ENCODE measurements at places on chromosomes 5 and 9. TPM values are rescaled to one million over a fixed set of nuclear protein-coding genes. Genes with fewer than 3 reads are reported as not detected.

DNA sequence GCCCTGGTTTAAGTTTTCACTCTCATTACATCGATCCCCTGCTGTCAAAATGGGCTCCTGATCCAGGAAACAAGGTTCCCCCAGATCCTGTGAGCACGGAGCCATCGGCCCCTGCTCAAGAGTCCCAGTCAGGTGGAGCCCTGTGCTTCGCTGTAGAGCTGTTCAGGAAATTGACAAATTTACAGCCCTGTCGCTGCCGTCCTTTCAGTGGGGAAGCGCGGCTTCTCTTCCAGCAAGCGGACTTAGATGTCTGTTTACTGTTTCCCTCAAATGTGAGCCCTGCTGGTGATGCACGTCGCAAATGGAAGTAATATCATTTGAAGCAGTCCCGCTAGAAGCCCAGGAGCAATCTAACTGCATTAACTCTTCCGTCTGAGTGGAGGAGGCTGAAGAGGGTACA lies 760.9 kb upstream of the WWC1 start:
- no peaks in the 10 kb centered on the region for H3K4me1 ChIP-seq
- DNase-seq, result no peak
- H3K36me3 ChIP-seq, result no peaks in the 10 kb centered on the region
- H3K27ac ChIP-seq, result no peak overlapping the region

DNA sequence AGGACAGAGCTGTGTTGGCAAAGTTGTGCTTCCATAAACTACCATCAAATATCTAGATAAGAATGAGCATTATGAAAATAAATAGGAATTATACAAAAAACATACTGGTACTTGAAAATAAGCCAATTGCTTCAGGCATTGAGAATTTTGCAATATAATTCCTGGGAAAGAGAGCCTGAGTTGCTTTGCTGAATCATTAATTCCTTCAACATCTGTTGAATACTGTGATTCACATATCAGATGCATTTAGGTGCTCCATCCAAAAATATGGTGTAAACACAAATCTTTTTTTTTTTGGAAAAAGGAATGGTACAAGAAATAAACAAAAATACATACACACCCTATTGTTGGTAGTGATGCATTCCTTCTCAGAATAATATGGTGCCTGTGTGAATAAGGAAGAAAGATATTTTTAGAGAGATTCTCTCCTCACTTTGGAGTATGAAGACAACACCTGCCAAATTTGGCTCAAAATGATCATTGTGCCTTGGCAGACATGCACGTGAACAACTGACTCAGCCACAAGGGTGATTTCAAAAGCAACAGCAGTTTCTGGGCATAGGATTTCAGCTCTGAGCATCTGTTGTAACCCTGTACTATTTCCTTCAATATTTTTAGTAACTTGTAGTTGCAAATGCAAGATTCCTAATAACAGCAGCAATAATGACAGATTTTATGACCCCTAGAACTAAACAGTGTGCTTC lies 96.7 kb downstream of the CAVIN4 start:
- H3K27me3 ChIP-seq, result no peaks in the 10 kb centered on the region
- DNase-seq, result no peak
- H3K4me3 ChIP-seq, result no peak overlapping the region
- H3K36me3 ChIP-seq, result no peaks in the 10 kb centered on the region
- no peaks in the 10 kb centered on the region for H3K4me1 ChIP-seq
- H3K27ac ChIP-seq, result no peak overlapping the region

- no peaks in the 10 kb centered on the region for H3K36me3 ChIP-seq
- peaks cover 4% of the 10 kb centered on the region for H3K4me1 ChIP-seq
- DNase-seq, result no peak
Observed at GRCh38 chr5:178328826-178329730, 96.5 kb upstream of the PHYKPL start.

DNA sequence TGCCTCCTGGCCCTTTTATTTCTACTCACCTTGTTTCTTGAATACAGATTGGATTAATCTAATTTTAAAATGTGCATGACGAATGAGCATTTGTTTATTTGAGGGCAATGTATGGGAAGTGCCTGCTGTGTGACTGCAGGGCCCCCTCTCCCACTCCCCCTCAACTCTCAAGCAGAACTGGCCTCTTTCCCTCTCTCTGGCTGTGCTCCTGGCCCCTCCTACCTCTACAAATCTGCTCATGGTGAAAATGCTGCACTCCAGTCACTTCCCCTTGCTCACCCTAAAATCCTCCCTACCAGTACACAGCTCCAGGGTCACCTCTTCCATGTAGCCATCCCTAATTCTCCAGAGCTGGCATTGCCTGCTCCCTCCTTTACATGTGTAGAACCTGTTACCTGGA lies 17.2 kb upstream of the NDST1 start:
- H3K4me3 ChIP-seq, result no peak overlapping the region
- no peaks in the 10 kb centered on the region for H3K36me3 ChIP-seq
- H3K4me1 ChIP-seq, result peaks cover 5% of the 10 kb centered on the region
- no peak overlapping the region for H3K27ac ChIP-seq

DNA sequence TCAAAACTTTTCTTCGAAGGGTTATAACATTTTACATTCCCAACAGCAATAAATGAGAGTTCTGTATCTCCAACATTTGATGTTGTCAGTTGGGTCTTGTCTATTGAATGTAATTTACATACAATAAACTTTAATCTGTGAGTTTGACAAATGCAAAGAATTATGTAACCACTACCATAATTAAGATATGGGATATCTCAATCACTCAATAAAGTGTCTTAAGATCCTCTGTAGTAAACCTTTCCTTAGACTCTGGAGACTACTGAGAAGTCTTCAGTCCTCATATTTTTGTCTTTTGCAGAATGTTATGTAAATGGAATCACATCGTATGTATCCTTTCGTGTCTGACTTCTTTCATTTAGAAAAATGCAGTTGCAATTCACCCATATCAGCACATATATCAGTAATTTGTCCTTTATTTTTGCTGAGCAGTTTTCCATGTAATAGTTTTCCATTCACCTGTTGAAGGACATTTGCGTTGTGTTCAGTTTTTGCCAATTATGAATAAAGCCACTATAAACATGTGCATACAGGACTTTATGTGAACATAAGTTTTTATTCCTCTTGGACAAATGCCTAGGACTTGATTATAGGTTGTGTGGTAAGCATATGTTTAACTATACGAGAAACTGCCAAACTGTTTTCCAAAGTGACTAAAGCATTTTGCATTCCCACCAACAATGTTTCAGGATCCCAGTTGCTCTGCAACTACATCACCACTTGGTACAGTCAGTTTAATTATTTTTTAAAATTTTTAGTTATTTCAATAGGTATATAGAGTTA lies 784.6 kb upstream of the ZNF608 start:
- H3K4me1 ChIP-seq, result no peaks in the 10 kb centered on the region
- no peak overlapping the region for H3K27ac ChIP-seq
- no peak for DNase-seq
- no peaks in the 10 kb centered on the region for H3K27me3 ChIP-seq
- H3K36me3 ChIP-seq, result no peaks in the 10 kb centered on the region

GRCh38 chr5:95075111-95075510 lies 209.8 kb downstream of the MCTP1 start:
- no peak overlapping the region for H3K4me3 ChIP-seq
- H3K4me1 ChIP-seq, result no peaks in the 10 kb centered on the region
- no peaks in the 10 kb centered on the region for H3K36me3 ChIP-seq
- no peak overlapping the region for H3K27ac ChIP-seq

- peaks cover 5% of the 10 kb centered on the region for H3K27me3 ChIP-seq
- no peak overlapping the region for H3K4me3 ChIP-seq
- H3K36me3 ChIP-seq, result no peaks in the 10 kb centered on the region
- no peak for DNase-seq
- H3K27ac ChIP-seq, result no peak overlapping the region
Observed at GRCh38 chr9:123287639-123288038, 19.3 kb upstream of the STRBP start.

DNA sequence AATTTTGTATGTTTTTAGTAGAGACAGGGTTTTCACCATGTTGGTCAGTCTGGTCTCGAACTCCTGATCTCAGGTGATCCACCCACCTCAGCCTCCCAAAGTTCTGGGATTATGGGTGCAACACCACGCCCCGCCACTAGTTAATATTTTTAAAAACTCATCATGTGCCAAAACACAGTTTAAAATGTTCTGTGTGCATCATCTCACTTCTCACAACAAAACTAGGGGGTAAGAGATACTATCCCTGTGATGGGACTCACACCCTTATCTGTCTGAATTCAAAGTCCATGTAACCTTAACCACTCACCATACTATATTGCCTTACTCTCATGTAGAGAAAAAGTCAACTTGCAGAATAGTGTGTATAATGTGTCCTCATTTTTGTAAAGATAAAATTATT lies 2.6 kb downstream of the PKD2L2 start:
- no peak overlapping the region for H3K4me3 ChIP-seq
- peaks cover 13% of the 10 kb centered on the region for H3K4me1 ChIP-seq
- peaks cover 4% of the 10 kb centered on the region for H3K27me3 ChIP-seq
- no peaks in the 10 kb centered on the region for H3K36me3 ChIP-seq

- no peak for DNase-seq
- H3K27me3 ChIP-seq, result peaks cover 3% of the 10 kb centered on the region
- no peaks in the 10 kb centered on the region for H3K4me1 ChIP-seq
- H3K36me3 ChIP-seq, result no peaks in the 10 kb centered on the region
- H3K27ac ChIP-seq, result no peak overlapping the region
Observed at GRCh38 chr5:171639205-171639621, 146.4 kb upstream of the SMIM23 start.

DNA sequence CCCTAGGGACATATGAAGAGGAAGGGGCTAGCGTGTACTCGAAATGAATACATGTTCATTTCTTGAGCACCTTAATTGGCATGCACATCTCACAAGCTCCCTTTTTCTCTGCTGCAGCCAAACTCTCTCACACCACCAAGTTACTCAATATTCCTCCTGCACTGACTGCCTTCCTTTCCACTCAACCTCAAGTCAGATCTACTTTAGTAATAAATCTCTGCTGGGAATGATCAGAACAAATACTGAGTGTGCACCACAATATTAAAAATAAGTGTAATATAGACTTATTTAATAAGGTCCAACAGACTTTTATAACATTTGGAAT lies 995.8 kb upstream of the WWC1 start:
- no peaks in the 10 kb centered on the region for H3K36me3 ChIP-seq
- no peaks in the 10 kb centered on the region for H3K27me3 ChIP-seq
- H3K4me1 ChIP-seq, result no peaks in the 10 kb centered on the region

- H3K4me3 ChIP-seq, result no peak overlapping the region
- no peak for DNase-seq
- no peaks in the 10 kb centered on the region for H3K36me3 ChIP-seq
- H3K27ac ChIP-seq, result no peak overlapping the region
Observed at GRCh38 chr5:44538797-44539601, 149.8 kb upstream of the FGF10 start.

DNA sequence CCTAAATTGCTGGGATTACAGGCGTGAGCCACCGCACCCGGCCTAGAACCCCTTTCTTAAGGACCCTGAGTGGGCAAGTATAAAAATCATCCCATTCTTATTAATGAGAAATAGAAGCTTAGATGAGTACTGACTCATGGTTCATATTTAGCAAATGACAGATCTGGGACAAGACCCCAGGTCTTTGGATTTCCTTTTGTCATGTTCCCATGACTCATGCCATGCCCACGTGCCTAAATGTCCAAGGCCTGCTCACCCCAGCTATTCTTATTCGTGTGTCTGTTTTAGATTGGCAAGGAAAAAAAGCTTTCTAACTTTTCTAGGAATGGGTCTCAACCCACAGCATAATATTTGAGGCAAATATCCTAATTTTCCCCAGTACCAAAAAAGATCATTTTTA lies 57.7 kb upstream of the RPS23 start:
- no peak overlapping the region for H3K4me3 ChIP-seq
- peaks cover 9% of the 10 kb centered on the region for H3K27me3 ChIP-seq
- DNase-seq, result no peak

DNA sequence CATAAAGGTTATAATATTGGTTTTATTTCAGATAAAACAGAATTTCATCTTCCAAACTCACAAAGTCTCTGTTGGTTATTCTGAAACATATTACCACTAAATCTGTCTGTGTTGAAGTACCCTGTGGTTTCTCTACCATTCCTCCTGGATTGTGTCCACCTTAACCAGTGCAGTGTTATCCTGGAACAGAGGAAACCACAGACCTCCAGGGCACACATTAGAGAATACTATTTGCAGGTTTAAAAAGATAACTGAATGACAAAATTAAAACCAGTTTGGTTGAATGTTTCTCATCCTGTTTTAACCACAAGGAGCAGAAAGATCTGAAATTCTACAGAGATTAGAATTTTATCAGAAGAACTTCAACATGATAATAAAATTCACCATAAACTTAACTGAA lies 251.8 kb downstream of the CWC27 start:
- H3K4me1 ChIP-seq, result peaks cover 31% of the 10 kb centered on the region
- peaks cover 6% of the 10 kb centered on the region for H3K36me3 ChIP-seq
- no peak overlapping the region for H3K27ac ChIP-seq
- H3K27me3 ChIP-seq, result no peaks in the 10 kb centered on the region

GRCh38 chr5:67081261-67081660 lies 115.3 kb downstream of the CD180 start:
- H3K4me3 ChIP-seq, result no peak overlapping the region
- no peak overlapping the region for H3K27ac ChIP-seq
- DNase-seq, result no peak
- peaks cover 2% of the 10 kb centered on the region for H3K36me3 ChIP-seq
- no peaks in the 10 kb centered on the region for H3K27me3 ChIP-seq

GRCh38 chr9:26677965-26678706 lies 214.5 kb downstream of the CAAP1 start:
- H3K27ac ChIP-seq, result no peak overlapping the region
- H3K4me3 ChIP-seq, result no peak overlapping the region
- H3K4me1 ChIP-seq, result no peaks in the 10 kb centered on the region
- no peak for DNase-seq
- H3K36me3 ChIP-seq, result no peaks in the 10 kb centered on the region

DNA sequence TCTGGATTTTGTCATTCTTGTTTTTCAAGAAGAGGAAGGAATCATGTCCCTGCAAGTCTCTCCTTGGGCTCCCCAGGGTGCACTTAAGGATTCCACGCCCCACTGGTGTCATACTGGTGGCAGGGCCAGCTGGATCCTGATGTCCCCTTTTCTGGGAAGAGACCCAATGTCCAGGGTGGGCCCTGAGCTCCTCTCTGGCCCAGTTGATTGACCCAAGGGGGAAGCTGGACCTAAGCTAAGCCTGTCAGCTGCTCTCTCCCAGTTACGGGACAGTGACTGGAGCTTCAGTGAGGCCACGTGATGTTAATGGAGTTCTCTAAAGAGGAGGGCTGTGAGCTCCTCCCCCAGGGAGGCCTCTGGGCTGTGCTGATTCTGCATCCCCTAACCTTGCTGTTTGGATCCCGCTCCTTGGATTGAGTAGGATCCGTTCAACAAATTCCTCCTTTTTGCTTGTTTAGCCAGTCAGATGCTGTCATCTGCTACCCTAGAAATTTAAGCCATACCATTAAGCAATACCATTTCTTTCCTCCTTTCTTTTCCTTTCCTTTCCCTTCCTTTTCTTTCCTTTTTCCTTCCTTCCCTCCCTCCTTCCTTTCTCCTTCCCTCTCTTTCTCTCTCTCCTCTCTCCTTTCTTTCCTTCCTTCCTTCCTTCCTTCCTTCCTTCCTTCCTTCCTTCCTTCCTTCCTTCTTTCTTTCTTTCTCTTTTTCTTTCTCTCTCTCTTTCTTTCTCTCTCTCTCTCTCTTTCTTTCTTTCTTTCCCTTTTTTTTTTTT lies 17.2 kb downstream of the NKX2-5 start:
- no peak overlapping the region for H3K4me3 ChIP-seq
- no peak for DNase-seq
- H3K27me3 ChIP-seq, result peaks cover 10% of the 10 kb centered on the region
- no peak overlapping the region for H3K27ac ChIP-seq
- H3K36me3 ChIP-seq, result no peaks in the 10 kb centered on the region

Gene GIN1
- 7.5 TPM for total RNA-seq

Gene TENT4A
- total RNA-seq, result 43.4 TPM

Gene TICAM2
- 1.0 TPM for total RNA-seq

Gene PGM5
- not detected for total RNA-seq

Gene FAM193B
- 71.2 TPM for total RNA-seq

Gene COL5A1
- total RNA-seq, result not detected

Gene SHC3
- total RNA-seq, result not detected

Gene LCN12
- 2.3 TPM for total RNA-seq

Gene PCSK1
- not detected for total RNA-seq
